ENCODE measurements at places on chromosomes 1 and 21.

DNA sequence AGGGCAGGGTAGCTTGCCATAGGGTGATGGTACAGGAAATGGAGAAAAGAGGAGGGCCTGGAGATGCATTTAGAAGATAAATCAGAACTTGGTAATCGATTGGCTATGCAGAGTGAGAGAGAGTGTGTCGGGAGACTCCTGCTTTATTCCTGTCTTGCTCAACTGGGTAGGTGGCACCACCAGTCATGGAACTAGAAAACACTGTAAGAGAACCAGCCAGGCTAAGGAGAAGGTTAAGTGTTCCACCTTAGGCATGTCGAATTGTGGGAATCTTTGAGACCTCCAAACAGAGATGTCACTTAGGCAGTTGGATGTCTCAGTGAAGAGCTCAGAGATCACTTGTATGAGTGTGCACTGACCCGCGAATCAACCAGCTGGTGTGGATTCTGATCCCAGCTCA, 28.7 kb upstream of the RD3 start:
- DNase-seq = no peak

DNA sequence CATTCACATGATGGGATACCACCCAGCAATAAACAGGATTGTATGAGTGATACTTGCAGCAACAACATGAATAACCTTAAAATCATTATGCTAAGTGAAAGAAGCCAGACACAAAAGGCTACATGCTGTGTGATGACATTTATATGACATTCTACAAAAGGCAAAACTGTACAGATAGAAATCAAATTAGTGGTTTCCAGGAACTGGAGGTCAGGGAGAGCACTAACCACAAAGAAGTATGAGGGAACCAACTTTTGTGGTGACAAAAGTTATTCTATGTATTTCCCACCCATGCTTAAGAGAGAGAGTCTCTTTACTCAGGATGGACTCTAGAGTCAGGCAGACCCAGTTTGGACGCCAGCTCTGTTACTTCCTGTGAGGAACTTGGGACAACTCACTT, 364.5 kb upstream of the DAB1 start:
- no peak for DNase-seq

DNA sequence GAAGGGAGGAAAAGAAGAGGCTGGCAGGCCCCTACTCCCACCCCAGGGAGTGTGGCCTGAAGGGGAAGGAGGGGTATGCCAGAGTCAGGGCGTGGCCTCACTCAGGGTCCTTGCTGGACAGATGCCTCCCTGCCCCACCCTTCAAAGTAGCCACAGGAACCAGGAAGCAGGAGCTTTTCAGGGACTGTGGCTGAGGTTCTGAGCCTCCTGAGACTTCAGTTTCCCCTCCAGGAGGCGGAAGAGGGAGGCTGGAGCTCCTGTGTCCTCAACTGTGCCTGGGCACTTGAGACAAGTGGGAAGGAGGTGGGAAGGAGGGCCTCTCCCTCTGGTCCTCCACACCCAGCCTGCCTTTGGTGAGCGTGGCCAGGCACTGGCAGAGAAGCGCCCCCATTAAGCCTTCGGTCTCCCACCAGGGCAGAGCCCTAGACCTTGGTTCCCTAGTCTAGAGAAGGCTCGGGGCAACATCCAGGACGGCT, 5.3 kb downstream of the CELSR2 start:
- DNase-seq = no peak

GRCh38 chr1:183810121-183810520, 5.2 kb downstream of the RGL1 start:
- DNase-seq = no peak

- DNase-seq = no peak
These were observed 16.2 kb downstream of the CSRP1 start for GRCh38 chr1:201490708-201491131.

DNA sequence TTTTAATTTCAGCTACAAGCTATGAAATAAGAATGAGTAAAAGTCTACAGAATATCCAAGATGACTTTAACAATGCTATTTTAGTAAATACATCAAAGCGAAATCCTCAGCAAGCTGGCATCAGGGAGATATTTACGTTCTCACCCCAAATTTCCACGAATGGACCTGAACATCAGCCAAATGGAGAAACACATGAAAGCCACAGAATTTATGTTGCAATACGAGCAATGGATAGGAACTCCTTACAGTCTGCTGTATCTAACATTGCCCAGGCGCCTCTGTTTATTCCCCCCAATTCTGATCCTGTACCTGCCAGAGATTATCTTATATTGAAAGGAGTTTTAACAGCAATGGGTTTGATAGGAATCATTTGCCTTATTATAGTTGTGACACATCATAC, 13.7 kb upstream of the CLCA1 start:
- DNase-seq = no peak

- DNase-seq = no peak
These were observed 10.6 kb downstream of the CELSR2 start for GRCh38 chr1:109259674-109260557.

DNA sequence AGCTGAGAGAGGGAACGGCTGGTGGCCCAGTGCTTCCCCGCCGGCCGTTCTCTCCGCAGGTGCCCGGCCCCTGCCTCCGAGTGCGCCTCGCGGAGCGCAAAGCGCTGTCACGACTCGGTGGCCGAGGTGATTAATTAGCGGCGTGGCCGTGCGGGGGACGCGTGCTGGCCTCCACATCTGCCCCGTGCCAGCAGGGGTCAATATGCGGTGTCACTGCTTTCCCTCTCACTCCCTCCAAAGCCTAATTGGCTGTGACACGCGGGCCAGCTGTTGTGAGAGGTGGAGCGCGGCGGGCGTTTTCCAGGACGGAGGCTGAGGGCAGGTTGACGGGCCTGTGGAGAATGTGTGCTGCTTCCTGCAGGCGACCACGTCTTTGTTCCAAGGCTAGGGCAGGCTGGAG, 239.0 kb downstream of the LMX1A start:
- no peak for DNase-seq

- DNase-seq = no peak
These were observed 58.8 kb downstream of the MAP3K21 start for GRCh38 chr1:233386336-233386735.

DNA sequence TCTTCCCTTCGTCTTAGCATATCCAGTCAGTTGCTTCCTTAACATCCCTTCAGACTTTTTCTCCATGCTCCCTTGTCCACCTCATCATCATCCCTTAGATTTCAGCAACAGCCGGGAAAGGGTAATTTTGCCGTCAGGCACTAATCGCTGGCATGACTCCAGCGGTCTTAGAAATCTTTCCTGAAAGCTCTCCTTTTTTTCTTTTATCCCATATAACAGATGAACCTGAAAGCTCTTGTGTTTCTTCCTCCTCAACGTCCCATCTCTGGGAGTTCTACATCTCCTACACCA, 10.4 kb upstream of the BOLA1 start:
- DNase-seq = no peak

DNA sequence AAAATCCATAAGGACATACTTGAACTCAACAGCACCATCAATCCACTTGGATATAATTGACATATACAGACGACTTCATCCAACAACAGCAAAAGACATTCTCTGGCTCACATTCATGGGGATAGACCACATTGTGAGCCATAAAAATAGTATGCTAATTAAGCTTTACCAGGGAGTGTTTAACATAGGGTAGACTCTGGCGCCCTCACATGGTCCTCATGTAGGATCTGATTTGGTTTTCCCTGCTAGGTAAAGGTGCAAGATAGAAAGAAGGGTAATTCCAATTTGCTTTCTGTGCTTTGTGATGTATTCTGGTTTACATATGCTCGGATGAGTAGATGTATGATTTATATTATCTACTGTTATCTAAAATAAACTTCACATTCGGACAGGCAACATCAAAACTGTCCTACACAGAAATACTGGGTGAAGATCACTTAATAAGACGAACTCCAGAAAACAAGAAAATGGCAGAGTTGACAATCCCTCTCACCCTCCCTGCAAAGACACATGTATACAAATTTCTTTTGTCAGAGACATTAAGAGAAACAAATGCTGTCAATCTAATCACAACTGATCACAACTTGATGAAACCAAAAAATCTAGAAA, 27.7 kb downstream of the CR1L start:
- DNase-seq = no peak

GRCh38 chr1:3234281-3234680, 165.3 kb downstream of the PRDM16 start:
- DNase-seq = no peak

DNA sequence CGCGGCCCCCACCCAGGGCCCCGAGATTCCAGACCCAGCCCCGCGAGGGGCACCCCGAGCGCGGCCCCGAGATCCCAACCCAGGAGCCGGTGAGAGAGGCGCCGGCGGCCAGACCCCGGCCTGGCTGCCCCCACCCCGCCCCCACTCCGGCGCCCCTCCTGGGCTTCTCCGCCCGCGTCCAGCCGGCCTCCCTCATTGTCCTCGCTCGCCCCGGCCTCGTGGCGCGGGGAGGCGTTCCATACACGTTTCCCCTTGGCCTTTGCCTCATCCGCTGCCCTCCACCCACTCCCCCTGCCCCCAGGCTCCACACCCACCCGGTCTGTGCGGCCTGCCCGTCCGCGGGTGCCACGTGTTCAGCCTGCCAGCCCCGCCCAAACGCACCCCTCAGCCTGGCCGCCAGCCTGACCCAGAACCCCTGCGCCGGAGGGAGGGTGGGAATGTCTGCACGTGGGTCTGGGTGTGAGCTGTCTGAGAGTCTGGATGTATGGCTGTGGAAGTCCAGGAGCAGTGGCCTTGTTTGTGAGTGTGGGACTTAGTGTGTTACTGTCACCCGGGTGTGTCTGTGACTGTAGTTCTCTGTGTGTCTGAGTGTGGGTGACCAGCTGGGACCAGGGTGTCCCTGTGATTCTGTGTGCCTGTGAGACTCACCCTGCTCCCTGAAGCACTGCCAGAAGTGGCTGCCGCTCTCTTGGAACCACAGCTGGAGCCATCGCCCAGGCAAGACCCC, 681 bp downstream of the B4GALT2 start:
- no peak for DNase-seq

GRCh38 chr1:50423670-50424000, 392 bp upstream of the DMRTA2 start:
- no peak for DNase-seq

GRCh38 chr1:29962831-29963247, 726.5 kb downstream of the PTPRU start:
- no peak for DNase-seq

GRCh38 chr1:221880182-221880581, 138.3 kb upstream of the DUSP10 start:
- no peak for DNase-seq

- no peak for DNase-seq
These were observed 9.3 kb upstream of the KLHDC8A start for GRCh38 chr1:205365945-205366463.

DNA sequence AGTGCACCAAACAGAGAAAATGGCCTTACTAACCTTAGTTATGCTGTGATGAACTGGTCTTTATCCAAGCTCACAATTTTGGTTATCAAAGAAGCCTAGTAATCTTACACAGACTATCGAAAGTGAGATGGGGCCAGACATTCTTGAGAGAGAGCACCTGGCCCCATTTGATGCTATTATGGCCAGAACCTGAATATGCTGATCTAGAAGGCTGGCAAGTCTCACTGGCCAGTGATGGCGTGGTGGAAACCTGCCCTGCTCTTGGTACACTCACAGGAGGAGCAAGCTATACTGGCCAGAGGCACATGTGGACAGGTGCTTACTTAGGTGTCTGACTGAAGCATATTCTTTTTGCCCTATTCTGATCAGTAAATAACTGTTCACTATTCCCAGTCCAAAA, 357.8 kb upstream of the ZRANB2 start:
- no peak for DNase-seq

Data from activated CD4-positive, alpha-beta T cell treated with anti-CD3 and anti-CD28 coated beads for 1 hour (primary cell).